ENCODE measurements at places on chromosomes 2 and 18.
A peak's percentile ranks its signal among the peaks of the same experiment; 100 is the strongest.

DNA sequence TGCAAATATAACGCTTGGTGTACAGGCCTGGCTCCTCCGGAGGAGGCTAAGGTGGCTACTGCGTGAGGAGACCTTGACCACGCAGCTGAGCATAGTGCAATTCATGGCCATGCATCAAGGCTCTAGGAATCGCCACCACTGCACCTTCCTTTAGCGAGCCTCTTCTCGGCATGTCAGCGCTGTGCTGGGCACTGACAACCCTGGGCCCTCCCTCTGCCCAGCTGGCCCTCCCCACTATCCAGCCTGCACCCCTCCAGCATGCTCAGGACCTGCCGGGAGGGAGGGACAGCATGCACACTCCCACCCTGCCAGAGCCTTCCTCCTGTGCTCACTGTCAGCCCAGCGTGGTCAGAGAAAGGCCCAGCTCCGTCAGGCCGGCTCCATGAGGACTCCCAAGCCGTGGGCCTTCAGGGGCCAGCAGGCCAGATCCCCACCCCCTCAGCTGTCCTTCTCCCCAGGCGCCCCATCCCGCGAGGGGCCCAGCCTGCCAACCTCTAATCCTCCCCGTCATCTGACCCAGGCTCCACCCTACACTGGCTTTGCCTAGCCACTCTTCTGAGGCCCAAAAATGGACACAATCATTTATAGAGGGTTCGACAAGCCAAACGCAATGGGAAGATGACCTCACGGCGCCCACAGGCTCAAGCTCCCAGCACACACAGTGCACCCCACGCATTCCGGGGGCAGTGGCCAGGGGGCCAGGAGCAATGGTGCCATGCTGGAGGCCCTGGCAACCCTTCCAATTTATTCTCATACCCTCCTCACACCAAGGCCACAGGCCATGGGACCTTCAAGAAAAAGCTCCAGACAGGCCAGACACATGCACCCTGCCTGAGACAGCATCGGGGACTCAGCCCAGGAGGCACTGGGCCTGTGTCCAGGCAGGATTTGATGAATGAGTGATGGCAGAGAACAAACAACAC lies 3.5 kb downstream of the BIN1 start:
- DNase-seq = no peak

DNA sequence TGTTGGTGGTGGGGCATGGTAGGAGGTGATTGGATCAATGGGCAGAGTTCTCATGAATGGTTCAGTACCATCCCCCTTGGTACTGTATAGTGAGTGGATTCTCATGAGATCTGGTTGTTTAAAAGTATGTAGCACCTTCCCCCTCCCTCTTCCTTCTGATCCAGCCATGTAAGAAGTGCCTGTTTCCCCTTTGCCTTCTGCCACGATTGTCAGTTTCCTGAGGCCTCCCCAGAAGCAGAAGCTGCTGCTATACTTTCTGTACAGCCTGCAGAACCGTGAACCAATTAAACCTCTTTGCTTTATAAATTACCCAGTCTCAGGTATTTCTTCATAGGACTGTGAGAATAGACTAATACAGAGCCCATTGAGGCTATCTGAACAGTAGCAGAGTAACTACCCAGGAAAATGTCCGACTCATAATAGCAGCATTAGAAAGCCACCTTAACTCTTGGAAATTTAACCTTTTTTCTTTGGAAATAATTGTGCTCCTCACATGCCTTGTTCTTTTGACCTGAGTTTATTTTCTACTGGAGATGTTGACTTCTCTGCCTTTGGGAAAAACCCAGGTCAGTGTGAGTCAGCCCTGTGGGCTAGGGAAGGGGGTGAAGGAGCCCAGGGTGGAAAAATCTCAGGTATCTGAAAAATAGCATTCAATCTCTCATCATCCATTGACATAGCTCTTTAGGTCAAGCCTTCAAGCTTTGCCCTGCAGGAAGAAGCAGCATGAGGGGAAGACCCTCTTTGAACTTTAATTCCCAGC lies 18.1 kb downstream of the CYP1B1 start:
- no peak for DNase-seq

GRCh38 chr2:90069290-90069894 lies 1377.9 kb downstream of the RPIA start:
- no peak for DNase-seq

DNA sequence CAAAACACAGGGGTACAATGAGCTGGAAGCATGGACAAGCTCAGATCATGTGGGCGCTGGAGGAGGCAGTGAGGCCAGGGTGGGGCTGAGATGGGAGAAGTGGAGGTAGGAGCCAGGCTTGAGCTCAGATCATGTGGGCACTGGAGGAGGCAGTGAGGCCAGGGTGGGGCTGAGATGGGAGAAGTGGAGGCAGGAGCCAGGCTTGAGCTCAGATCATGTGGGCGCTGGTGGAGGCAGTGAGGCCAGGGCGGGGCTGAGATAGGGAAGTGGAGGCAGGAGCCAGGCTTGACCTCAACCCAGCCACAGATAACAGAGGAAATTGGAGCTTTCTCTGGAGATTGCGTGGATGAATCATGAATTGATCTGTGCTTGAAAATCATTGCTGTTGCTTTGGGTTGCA lies 48.3 kb upstream of the TMEM18 start:
- no peak for DNase-seq

DNA sequence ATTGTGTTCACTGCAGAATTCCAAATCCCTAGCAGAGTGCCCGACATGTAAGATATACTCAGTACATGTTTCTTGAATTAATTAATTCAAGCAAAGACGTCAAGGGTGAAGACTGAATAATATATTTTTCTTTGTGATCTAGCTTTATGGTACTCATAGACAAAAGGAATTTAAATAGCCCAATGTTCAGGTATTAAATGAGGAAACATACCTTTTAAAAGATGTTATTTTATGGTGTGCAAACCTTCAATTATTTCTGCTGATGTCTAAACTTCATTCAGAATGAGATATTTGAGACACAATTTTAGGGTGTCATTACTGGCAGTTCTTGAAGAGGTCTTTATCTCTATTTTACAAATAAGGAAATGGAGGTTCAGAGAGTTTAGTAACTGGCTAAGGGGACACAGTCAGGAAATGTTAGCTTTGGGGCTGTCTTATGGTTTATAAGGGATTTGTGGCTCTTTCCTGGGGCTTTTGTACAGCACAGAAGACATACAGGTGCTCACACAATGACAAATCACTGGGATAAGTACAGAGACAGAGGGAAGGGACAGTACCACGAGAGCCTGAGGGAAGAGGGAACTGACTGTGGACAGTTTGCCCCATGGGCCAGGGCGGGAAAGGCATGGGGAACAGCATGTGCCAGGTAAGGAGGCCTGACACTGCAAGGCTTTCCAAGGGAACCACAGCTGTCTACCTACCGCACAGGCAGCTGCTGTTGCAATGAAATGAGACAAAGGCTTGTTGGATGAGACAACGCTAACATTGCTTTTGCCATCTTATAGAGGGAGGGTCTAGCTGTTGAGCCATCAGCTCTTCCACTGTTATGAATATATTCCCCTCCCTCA lies 155.3 kb downstream of the DDX1 start:
- DNase-seq = no peak

DNA sequence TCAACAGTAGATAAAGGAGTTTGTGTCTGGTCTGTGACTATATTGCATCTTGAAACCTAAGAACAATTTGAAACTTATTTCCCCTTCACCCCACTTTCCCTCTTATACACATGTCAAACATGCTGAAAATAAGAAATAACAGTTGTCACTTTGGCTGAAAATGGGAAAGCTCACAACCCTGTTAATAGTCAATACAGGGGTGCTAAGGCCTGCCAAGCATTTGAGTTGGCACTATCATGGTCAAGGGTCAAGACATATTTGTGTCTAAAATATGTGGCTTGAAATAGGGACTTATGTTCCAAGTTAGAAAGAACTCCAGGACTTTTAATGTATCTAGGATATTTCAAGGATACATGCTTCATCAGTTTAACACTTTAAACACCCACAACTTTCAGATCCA lies 20.6 kb downstream of the PAIP2B start:
- no peak for DNase-seq

GRCh38 chr2:209423562-209424198 lies at the start of gene MAP2:
Gene MAP2 (plus strand): TSS chr2:209424047. CDS start chr2:209653171, 229,124 bp downstream.
- DNase-seq = peak; percentile 80

DNA sequence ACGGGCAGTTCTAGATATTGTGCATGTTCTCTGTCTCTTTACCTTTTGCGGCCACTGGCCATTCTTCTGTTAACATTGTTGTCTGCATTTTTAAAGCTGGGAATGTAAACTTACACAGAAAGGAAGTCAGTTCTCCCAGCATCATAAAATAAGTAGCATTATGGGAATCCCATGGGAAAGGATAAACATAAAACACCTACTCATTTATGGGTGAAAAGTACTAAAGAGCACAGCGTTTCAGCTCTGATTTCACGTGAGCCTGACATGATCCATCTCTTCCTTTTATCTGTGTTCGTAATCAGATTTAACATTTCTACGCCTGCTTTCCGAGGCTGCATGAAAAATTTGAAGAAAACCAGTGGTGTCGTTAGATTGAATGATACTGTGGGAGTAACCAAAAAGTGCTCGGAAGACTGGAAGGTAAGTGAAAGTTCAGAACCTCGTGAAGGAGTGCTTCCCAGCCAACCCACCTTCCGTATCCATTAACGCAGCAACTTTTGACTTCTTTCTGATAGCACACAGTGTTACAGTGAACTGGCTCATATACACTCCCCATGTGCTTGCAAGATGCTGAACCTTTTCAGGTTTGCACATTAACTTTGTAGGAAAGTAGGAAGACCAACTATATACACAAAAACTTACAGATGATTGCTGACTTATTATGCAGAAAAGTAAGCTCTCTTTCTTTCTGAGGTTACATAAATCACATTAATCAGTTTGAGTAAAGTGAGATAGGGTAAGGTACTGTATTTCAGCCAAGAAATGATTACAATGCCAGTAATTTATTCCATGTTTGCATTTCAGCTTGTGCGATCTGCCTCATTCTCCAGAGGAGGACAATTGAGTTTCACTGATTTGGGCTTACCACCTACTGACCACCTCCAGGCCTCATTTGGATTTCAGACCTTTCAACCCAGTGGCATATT lies 86.5 kb upstream of the TTC39C start:
- DNase-seq = peak; percentile 45

- DNase-seq = no peak
These were observed 1.1 kb upstream of the BOLL start for GRCh38 chr2:197786010-197786877.

DNA sequence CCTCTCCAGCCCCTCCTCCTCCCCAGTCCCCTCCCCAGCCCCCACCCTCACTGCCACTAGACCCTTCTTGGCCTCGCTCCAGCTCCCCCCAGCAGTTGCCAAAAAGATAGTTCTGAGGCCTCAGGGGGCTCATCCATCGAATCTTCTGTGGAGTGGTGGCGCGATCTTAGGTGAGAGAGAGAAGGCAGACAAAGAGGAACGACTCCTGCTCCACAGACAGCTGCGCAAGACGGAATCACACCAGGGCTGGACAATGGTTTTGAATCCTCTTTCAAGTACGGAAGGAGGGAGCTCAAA lies 68.1 kb downstream of the LAMA3 start:
- DNase-seq = no peak

GRCh38 chr2:11541693-11542274 lies 7.9 kb downstream of the GREB1 start:
- no peak for DNase-seq

DNA sequence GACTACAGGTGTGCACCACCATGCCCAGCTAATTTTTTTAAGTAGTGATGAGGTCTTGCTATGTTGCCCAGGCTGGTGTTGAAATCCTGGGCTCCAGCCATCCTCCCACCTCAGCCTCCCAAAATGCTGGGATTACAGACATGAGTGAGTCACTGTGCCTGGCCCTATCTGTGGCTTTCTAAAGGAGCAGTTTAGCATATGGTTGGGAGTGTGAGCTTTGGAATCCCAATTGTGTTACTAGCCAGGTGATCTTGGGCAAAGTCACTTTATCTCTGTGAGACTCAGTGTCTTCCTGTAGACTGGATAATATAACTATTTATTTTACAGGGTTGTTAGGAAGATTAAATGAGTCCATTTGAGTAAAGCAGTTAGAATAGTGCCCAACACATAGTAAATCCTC lies 19.8 kb upstream of the SMAD4 start:
- DNase-seq = no peak

DNA sequence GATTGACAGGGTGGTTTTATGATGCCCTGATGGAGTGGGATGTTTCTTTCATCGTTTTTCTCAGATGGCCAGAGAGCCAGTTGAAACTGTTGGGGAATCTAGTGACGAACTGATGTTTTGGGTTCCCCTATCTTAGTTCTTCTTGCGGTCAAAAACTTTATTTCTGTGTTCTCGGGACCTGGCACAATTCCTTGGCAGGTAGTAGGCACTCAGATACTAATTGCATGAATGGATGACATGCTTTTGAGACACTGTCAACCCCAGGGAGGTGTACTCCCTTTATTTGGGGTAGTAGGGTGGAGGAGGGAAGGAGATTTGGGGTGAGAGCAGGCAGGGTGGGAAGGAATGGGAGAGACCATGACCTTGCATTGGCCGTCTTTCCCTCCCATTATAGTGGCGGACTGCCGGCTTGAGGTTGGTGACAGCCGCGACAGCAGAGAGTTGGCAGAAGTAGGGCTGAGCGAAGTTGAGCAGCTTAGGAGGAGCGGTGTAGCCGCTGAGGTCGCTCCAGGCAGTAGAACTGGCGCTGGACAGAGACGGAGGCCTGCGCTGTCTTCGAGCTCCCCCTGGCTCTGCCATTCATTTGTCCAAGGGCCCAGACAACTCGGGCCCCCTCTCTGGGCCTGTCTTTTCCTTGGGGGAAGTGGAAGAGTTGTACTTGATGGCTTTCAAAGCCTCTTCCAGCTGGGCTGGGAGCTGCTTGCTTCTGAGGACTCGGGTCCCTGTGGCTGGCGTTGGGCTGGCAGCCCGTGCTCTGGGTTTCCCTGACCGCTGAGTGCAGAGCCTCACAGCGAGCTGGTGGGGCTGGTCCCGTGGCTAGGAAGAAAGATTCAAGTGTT lies 2.6 kb downstream of the TET3 start:
- DNase-seq = peak; percentile 70

DNA sequence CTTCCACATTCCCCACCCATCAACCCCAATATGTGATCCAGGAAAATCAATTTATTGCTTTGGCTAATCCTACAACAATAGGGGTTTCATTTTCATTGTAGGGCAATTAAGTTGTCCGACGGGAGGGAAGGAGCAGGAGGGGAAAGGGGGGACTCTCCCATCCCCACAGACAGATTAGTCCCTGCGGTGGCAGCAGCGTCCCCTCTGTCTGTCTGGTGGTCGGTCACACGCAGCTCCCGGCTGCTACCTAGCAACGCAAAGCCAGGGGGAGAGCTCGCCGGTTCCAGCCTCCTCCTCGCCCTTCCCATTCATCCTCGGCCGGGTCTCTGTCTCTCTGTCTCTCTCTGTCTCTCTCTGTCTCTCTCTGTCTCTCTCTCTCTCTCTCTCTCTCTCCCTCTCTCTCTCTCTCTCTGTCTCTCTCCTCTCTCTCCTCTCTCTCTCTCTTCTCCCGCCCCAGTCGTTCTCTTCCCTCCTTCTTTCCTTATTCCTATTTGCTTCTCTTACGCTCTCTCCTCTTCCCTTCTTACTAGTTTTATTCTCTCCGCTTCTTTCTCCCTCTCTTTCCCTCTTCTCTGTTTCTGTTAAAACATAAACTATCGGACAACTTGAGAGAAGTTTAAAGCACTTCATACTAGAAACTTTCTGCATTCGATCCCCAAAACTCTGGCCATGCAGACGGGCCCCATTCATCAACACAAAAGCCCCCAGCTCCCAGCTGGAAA lies 1.2 kb downstream of the LRP2 start:
- no peak for DNase-seq
